ENCODE measurements at places on chromosomes 4 and X.

DNA sequence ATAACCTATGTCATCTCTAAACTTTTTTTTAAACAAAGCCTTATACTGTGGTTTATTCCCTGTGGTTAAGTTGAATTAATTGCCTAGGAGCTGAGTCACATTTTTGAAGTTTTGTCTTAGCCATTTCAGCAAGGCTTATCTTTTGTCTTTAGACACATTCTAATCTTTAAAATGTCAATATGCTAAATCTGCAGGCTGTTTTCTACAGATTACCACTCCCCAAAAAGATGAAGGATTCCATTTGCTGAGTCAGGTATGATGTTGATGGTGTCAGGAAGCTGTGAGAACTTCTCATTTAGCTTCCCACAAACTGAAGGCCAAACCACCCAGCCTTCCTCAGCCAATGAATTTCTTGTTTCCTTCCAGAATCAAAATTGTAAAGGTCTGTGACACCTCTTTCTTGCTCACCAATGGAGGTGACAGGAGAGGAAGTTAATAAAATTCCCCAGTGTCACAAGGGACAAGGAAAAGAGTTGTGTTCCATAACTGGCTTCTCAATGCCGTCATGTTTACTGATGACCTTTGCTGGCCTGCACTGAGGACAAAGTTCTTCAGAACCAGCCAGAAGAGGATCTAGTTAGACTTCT is 3.7 kb upstream of the CXCL6 start:
- DNase-seq = no peak

- no peak for DNase-seq
These were observed 326.9 kb downstream of the PDHA2 start for GRCh38 chr4:96166806-96167205.

- DNase-seq = no peak
These were observed 39.0 kb downstream of the PTTG2 start for GRCh38 chr4:37999000-37999716.

DNA sequence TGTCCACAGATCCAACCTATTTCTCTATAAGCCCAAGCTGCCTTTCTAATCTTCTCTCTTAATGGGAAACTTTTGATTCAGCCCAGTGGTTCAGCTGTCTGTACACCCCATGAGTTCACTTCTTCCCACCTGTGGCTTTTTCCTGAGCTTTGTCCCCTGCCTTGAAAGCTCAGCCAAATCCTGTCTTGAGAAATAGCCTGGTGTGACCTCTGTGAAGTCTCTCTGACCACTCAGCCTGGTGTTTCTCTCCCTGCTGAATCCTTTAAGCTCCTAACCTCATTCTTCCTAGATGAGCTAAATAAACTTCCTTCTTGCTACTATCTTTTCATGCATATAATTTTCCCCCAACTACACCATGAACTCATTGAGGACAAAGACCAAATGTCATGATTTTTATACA is 15.2 kb upstream of the HERC5 start:
- no peak for DNase-seq

- DNase-seq = no peak
These were observed 726.7 kb downstream of the C4orf33 start for GRCh38 chr4:129822701-129823100.

DNA sequence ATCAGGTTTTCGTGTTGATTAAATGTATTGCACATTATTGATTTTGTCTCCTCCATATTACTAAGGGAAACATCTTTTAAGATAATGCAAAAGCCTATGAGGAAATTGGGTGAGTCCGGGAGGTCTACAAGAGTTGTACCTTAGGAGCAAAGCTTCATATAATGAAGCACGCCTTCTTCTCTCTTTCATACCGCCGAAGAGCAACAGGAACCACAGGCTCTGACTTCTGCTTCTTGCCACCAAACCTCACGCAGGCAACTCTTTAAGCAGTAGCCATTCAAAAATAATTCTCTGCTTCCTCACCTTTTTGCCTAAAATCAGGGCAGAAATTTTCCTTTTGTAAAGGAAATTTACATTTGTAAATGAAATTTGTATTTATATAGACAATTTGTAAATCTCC is 139.6 kb downstream of the SPRY1 start:
- DNase-seq = no peak

DNA sequence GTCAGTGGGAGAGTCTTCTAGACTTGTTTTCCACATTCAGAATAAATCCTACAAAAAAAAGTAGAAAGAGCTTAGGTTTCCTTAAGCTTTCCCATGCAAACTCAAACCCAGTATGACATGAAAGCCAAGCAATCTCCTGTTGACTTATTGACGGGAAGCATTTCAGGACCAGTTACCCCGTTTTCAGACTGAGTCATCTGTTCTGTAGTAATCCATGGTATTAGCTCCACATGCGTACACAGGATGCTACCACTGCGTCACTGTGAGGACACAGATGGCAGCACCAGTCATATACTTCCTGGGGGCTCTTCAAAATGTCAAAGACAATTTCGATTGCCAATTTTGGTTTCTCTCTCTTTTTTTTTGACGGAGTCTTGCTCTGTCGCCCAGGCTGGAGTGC is 224.9 kb upstream of the MAD2L1 start:
- DNase-seq = no peak

GRCh38 chrX:22526339-22526738 is 253.6 kb downstream of the CBLL2 start:
- DNase-seq = no peak

- DNase-seq = no peak
These were observed 35.5 kb downstream of the NWD2 start for GRCh38 chr4:37279894-37280592.

DNA sequence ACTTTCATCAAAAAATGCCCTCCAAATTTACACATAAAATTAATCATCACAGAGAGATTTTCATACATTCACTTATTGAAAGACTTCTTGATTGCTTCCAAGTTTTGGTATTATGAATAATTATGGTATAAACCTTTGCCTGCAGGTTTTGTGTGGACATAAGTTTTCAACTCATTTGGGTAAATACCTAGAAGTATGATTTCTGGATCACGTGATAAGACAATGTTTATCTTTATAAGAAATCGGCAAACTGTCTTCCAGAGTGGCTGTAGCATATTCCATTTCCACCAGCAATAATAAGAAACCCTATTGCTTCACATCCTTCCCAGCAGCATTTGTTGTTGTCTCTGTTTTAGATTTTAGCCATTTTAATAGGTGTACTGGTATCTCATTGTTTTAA is 1507.0 kb upstream of the IGFBP7 start:
- DNase-seq = no peak

- DNase-seq = peak; percentile 4
These were observed 18.4 kb downstream of the DDX3X start for GRCh38 chrX:41352329-41352838.

- no peak for DNase-seq
These were observed 98.0 kb downstream of the CXCL13 start for GRCh38 chr4:77703666-77704065.

- DNase-seq = no peak
These were observed 74.4 kb upstream of the DYNLT3 start for GRCh38 chrX:37921758-37922157.

DNA sequence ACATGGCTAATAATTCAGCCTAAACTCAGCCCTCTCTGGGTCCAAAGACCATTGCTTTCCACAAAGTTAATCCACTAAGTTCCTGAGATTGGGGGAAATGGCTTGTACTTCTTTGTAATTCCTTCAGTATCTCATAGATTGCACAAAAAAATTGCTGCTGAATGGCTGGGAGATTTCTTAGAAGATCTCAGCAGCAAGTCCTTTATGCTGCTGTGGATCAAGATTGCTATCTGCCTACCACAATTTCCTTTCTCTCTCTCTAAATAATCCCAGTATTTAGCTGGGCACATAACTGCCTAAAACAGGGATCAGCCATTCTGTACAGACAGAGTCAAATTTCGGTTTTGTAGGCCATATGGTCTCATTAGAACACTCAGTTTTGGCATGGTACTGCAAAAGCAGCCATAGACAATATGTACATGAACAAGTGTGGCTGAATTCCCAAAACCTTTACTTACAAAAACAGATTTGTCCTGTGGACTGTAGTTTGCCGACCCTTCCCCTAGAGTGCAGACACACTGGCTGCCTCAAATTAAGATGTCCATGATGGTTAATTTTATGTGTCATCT is 18.5 kb upstream of the HOPX start:
- no peak for DNase-seq

GRCh38 chr4:81429607-81430006 is 42.1 kb downstream of the RASGEF1B start:
- DNase-seq = no peak

DNA sequence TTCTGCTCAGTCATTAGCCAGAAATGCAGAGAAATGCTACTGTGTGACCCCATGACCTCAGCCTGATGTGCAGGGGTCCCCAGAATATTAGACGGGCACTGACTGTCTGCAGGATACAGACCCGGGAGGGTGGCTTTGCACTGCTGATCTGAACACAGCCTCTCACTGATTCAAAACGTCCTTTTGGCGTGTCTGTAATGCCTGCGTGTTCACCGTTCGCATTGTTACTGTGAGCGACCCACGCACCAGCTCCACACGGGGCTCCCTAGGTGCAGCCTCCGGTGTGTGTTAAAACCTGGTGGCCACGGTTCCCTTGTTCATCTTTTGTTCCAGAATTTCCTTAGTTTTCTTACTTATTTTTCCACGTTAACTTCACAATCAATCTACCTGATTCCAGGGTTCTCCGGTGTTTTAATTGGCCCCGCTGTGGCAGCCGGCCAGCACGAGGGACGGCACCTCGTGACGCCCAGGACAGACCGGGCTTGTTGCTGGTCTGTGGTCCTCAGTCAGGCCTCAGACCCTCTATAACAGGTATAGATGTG is 32.0 kb upstream of the SPON2 start:
- no peak for DNase-seq

DNA sequence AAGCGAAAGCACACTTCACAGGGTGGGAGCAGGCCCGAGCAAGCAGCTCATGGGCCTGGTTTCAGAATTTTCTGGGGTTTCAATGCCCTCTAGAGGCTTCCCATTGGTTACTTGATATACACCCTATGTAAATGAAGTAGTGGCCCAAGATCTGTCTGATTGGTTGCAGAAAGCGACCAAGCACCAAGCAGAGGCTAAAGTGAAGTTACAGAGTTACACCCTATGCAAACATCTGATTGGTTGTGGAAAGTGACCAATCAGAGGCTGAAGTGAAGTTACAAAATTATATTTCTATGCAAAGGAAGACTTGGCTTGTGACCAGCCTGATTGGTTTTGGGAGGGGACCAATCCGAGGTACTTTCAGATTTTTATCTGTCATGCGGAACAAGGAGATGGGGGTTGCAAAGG is 8.2 kb downstream of the FHIP1A start:
- no peak for DNase-seq

GRCh38 chrX:10441464-10441863 is 178.9 kb downstream of the MID1 start:
- no peak for DNase-seq

DNA sequence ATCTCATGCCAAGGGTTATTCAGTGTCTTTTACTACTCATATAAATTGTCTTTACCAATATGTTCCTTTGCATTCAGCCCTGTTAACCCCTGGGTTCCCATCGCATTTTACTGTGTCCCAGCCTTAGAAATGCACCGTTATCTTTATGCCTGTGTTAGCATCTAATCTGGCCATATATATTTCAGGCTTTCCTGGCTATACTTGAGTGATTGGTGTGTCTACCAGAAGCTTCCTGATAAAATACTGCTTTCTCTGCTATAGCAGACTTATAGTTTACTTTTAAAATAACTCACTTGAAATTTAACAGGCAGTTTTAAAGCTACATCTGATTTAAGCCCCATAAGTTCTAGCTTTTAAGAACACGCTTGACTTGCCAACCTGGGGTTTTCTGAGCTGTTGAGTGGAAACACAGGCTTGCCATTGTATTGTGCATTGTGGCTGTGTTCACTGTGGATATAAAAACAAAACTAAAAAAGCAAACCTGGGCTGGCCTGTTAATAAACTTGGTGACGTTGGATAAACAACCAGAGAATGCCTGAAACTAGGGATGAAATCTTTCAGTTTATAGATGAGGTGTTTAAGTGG is 185.3 kb upstream of the TAPT1 start:
- DNase-seq = no peak

DNA sequence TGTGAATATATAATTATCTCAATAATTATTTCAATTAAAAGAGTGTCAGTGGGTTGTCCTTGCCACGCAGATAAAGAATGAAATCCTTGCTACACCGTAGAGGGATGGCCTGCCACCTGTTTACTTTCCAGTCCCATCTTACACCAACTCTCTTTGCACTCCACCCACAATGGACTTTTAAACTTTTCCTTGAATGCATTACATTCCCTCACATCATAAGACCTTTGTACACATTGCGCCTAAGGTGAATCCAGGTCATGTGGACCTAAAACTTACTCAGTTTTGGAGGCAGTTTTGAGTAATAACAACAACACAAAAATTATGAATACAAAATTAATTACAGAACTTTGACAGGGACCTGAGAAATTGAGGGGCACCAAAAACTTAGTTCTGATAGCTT is 78.7 kb upstream of the PDE5A start:
- no peak for DNase-seq

DNA sequence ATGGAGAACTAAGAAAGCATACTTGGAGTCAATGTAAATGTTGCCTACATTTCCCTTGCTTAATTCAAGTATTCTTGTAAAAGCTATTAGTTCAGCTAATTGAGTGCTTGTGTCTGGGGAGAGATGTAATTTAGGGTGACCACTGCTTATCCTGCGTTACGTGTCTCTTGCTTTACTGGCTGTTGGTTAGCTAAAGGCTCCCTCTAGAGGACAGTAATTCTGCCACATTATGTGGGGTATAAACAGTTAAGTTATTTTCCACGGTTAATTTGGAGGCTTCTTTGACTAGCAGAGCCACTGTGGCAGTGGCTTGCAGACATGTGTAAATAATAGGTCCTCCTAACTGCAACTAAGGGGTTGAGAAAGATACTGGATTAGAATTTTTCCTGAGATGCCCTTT is 25.3 kb upstream of the NAF1 start:
- no peak for DNase-seq

- DNase-seq = no peak
These were observed 115.7 kb downstream of the PALLD start for GRCh38 chr4:168612450-168613135.

- no peak for DNase-seq
These were observed 2.1 kb downstream of the OGT start for GRCh38 chrX:71534773-71535544.

DNA sequence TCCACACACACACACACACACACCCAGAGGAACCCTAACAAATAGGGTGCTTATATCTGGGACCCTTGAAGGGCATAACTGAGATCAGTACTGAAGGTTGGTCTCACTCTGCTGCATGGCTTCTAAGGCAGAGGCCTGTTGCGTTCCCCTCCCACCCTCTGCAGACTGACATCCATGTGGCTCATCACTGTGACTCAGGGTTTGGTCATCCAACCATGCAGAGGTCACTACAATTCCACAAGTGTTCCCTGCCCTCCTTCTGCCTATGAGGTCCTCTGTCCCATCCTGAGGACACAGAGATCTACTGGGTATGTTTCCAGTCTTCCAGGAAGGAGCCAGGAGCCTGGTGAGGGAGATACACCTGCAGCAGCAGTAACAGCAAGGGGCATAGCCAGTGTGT is 55.8 kb downstream of the XAGE2 start:
- no peak for DNase-seq

- DNase-seq = no peak
These were observed 49.1 kb upstream of the DYNLT3 start for GRCh38 chrX:37896511-37896890.
